Panc1 (cell line): ENCODE measurements at places on chromosomes 4 and X. TPM values are rescaled to one million over a fixed set of nuclear protein-coding genes. Genes with fewer than 3 reads are reported as not detected.

CSN1S1 gene
- not detected for total RNA-seq

- DNase-seq = no peak
Measured at GRCh38 chr4:80711956-80712355, 318.6 kb upstream of the BMP3 start.

DNA sequence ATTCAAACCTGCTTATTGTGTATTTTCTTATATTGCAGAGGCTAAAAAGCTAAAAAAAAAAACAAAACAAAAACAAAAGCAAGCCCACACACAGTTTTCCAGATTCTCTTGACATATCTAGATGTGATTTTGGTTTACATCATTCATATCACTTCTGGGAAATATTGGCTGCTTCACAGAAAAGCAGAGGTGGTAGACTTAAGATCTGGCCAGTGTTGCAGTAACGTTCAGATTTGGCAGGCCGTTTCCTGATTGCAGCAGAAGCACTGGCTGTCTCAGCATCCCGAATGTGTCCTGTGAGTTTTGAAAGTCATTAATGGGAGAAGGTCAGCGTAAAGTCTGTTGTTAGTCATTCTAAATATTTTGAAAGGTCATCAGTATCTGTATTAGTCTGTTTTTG, 2062.0 kb downstream of the ARAP2 start:
- DNase-seq = no peak

AMBN gene
- total RNA-seq = not detected

GRCh38 chr4:825063-825970, 612 bp downstream of the CPLX1 start:
- DNase-seq = no peak

DNA sequence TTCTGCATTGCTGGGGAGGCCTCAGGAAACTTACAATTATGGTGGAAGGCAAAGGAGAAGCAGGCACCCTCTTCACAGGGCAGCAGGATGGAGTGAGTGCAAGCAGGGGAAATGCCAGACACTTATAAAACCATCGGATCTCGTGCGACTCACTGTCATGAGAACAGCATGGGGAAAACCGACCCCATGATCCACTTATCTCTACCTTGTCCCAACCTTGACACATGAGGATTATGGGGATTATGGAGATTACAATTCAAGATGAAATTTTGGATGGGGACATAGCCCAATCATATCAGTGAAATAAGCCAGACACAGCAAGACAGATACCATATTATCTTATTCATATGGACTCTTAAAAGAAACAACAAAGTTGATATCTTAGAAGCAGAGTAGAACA, 134.9 kb downstream of the C4orf33 start:
- DNase-seq = no peak

DNA sequence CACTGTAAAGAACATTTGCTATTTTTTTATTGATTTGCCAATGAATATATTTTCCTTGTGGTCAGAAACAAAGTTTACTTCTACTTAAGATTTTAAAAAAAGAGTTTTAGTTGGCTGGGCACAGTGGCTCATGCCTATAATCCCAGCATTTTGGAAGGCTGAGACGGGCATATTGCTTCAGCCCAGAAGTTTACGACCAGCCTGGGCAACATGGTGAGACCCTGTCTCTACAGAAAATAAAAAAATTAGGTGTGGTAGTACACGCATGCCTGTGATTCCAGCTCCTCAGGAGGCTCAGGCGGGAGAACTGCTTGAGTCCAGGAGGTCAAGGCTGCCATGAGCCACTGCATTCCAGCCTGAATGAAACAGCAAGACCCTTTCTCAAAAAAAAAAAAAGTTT, 36.8 kb downstream of the LRP2BP start:
- DNase-seq = no peak
